ENCODE measurements at places on chromosomes 6 and 20.
A peak's percentile ranks its signal among the peaks of the same experiment; 100 is the strongest.

DNA sequence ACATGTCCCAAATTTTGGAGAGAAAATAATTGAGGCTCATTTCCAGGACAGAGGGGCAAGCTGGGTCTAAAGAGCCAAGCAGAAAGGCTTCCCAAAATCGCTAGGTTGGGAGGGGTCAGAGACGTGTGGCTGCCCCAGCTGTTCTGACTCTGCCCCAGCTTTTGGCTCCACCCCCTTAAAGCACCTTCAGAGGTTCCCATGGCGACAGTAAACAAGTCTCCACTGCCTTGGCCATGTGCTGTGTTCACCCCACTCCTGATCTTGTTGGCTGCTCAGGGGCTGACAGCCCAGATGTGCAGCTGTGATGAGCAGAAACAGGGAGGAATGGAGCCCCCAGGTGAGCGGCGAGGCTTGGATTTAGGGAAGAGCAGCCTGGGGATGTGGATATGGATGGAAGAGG lies 72.8 kb upstream of the SPTLC3 start:
- no peak for DNase-seq

DNA sequence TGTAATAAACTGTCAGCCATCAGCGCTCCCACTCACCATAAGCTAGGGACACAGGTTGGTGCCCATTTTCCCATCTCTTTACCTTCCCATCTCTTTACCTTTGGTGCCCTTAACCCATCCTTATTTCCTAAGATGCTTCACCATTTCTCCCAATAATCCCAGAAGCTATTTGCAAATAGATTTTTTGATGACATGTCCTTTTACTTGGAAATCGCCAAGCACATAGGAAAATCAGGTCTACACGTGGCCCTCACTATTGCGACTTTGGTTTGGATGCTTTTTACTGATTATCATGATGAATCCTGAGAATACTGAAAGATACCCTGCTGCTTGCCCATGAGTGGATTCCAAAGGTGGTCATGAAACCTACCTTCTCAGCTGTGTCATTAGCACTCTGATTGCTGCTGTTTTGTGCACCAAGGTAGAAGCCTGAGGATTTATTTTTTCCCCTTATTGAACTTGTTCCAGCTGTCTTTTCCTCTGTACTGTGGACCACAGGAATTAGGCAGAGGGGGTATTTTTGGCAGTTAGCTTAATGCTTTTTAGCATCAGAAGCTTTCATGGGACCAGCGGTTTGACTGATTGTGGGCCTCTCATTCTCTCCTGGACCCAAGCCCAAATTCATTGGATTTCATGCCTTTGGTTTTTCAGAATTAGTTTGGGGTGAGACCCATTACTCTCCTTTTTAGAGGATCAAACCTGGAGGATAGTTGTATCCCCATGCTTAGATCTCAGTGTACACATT lies 229.6 kb upstream of the RIN2 start:
- DNase-seq = no peak

GRCh38 chr20:40511478-40511877 lies 177.6 kb downstream of the MAFB start:
- DNase-seq = no peak

DNA sequence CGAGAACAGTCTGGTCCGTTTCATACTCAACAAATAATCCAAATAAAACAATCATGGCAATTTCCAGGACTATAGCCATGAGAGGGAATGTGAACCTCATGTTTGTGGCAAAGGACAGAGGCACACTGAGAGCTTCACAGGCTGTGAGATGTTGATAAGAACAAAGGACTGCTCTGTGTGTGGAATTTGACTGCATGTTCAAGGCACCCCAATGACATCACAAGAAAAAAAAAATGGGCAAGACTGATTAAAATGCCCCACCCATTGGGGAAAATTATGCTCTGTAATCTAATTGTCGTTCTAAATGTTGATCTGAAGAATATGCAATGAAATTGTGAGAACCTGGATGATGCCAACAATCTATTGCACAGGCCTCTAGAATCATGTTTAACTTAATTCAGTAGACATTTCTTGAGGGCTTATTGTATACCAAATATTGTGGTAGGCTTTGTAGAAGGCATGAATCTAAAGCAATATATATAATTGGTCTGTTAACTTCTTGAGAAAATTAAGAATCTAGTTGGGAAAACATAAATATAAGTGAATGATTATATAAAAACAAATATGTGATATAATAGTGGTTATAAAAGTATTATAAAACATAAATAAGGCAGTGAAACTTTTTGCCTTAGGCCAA lies at the start of gene RHAG:
TSS of gene RHAG (minus strand) at position 127 of the 637 bp plus-strand sequence. CDS start at position 100, 27 bp downstream.
- no peak for DNase-seq

GRCh38 chr6:35048631-35049083 lies 92.5 kb downstream of the TCP11 start:
- DNase-seq = peak; percentile 55

- no peak for DNase-seq
Measured at GRCh38 chr6:47034926-47035325, 7.2 kb downstream of the ADGRF1 start.

DNA sequence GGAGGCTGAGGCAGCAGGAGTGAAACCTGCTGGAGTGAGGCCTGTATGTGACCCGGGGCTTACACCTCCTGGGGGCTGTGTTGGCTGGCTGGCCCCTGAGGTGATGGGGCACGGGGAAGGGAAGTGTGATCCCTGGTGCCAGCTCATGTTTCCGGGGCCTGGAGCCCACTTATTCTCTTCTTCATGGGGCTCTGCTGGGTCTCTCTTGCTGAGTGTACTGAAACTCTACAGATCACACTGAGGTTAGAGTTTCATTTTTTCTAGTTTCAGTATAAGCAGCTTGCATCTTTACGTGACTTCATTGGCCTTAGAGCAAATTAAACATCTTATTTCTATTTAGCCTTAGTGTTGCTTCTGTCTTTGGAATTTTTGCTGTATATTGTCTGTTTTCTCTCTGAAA lies 96.2 kb downstream of the ANKS1A start:
- no peak for DNase-seq

- DNase-seq = peak; percentile 67
Measured at GRCh38 chr6:125198398-125198937, 44.9 kb downstream of the TPD52L1 start.

DNA sequence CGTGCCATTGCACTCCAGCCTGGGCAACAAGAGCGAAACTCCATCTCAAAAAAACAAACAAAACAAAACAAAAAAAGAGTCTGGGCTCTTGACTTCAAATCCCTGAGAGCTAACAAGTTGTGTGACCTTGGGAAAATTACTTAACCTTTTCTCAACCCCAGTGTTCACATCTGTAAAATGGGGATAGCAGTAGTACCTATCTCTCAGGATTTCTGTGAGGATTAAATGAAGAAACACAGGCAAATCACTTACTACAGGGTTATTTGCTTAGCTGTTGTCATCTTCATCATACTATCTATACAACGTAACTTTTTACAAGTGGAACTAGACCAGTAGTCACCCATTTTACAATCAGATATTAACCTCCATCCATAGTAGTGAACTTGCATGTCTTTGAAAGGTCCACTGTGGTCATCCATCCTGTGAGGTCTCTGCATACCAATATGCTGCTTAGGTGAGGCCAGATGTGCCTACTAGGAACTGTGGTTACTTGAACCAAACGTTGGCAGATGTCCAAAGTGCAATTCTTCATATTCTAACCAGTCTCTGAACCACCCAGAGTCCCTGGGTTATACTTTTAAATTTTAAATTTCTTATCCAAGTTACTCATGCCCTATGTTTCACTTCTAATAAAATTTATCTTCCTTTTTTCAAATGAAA lies 128.9 kb upstream of the BEND3 start:
- no peak for DNase-seq

GRCh38 chr6:105675715-105676397 lies 273.0 kb upstream of the PREP start:
- DNase-seq = no peak

DNA sequence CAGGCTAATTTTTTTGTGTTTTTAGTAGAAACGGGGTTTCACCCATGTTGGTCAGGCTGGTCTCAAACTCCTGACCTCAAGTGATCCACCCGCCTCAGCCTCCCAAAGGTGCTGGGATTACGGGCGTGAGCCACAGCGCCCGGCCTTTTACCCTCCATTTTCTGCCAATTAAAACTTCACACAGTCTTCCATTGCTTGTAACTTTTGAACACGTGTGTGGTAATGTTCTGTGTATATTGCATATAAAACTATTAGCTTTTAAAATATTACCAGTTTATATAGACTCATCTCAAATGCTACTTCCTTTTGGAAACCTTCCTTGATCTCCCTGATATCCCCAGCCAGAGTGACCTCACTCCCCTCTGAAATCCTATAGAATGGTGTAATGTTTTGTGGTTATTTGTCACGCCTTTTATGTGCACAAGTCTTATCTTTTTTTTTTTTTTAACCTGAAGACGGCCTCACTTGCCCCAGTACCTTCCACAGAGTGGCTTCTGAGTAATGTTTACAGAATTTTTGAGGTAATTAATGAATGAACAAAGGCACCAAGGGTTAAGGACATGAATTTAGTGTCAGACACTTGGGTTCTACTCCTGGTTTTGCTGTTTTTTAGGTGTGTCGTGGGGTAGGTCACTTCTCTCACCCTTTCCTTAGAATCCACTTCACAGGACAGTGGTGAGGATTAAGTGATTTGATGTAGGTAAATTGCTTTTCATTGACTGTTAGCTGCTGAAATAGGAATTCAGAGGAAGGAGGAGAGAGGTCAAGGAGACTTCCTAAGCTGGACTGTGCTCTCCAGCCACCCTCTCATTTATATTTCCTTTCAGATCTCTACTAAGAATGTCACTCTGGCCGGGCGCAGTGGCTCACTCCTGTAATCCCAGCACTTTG lies 11.2 kb upstream of the MMP24 start:
- DNase-seq = peak; percentile 49

DNA sequence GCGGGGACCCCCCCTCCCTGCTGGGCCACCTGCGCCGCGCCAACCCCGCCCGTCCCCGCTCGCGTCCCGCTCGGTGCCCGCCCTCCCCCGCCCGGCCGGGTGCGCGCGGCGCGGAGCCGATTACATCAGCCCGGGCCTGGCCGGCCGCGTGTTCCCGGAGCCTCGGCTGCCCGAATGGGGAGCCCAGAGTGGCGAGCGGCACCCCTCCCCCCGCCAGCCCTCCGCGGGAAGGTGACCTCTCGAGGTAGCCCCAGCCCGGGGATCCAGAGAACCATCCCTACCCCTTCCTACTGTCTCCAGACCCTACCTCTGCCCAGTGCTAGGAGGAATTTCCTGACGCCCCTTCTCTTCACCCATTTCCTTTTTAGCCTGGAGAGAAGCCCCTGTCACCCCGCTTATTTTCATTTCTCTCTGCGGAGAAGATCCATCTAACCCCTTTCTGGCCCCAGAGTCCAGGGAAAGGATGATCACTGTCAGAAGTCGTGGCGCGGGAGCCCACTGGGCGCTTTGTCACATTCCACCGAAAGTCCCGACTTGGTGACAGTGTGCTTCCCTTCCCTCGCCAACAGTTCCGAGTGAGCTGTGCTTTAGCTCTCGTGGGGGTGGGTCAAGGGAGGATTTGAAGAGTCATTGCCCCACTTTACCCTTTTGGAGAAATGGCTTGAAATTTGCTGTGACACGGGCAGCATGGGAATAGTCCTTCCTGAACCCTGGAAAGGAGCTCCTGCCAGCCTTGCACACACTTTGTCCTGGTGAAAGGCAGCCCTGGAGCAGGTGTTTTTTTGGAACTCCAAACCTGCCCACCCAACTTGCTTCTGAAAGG lies 2.1 kb downstream of the VEGFA start:
- DNase-seq = peak; percentile 50

GRCh38 chr6:21587961-21588480 lies 5.5 kb upstream of the SOX4 start:
- no peak for DNase-seq

DNA sequence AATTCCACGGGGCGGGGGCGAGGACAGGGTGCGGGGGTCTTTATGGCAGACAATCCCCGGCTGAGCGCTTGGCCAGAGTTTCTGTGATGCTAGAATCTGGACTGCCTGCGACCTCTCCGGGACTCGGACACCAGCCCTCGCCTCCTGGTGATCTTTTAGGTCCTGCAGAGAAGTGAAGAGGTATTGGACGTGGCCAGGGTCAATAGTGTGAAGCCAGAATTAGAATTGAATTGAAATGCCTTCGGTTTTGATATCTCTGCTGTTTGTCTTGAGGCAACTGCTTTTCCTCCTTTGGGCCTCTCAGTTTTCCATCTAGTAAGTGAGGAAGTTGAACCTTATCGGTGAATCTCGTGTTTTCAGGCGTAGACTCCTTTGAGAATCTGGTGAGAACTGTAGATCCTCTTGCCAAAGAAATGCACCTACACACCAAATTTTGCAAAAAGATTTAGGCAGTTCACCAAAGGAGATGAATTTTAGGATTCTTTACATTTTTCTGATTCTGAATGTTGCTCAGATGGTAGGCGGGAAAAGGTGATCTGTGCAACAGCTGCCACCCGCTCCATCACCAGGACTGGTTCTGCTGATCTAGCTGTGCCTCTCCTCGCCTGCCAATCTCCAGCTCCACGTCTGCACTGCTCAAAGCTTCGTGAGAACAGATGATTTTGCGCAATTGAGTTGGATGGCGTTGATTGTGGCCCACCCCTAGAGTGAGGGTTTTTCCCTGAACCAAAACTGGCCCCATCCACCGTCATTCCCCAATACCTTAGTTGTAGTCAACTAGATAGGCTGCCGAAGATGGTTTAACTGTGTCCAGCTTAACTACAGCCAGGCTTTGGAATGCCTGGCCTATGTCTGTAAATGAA lies 837 bp upstream of the OSER1 start:
- DNase-seq = peak; percentile 23

DNA sequence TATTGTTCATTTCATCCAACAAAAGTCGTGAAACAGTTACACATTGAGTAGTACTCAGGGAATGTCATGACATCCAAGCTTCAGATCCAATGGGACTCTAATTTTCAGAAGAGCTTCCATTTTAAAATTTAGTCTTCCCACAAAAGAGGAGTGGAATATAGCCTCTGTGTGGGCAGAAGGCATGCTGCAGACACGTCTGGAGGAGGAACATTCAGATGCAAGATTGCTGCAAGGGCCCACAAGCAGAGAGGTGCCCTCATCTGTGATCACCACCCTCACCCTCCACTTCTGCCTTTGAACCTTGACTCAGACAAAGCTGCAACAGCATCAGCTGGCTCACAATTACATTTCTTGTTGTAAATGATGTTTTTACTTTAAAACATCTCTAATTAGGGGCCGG lies 29.9 kb downstream of the NRN1 start:
- DNase-seq = peak; percentile 21

DNA sequence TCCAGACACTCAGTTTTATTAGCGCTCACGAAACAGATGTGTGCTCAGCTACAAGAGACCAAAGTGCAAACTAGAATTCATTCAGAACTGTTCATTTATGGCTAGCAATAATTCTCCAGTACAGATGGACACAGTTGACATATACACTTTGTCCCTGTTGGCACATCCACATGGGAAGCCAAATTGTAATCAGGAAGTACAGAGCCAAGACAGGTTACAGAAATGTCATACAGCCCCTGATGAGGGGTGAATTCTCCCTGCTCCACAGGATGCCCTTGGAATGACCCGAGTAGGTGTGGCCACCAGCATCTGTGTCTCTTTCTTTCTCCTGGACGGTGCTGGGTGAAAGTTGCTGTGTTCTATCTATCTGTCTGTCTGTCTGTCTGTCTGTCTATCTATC lies 7.6 kb downstream of the DHX35 start:
- DNase-seq = no peak

DNA sequence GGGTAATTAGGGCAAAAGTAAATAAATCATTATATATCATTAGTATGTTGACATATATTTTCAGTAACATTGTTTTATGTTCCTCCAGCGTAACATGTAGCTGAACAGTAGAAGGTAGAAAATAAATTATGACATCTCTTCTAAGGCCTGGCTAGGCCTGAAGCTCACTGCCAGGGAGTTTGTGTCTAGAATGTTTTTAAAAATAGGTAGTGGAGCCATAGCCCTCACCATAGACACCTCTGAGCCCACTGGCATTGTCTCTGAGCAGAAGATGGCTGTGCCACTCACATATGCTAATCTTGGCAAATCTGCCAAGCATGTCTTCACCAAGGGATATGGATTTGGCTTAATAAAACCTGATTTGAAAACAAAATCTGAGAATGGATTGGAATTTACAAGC lies 21.3 kb downstream of the FUCA2 start:
- no peak for DNase-seq

Data from inflammatory macrophage treated with lipopolysaccharide for 4 hours (primary cell).